ENCODE measurements at places on chromosomes 3 and 15.

DNA sequence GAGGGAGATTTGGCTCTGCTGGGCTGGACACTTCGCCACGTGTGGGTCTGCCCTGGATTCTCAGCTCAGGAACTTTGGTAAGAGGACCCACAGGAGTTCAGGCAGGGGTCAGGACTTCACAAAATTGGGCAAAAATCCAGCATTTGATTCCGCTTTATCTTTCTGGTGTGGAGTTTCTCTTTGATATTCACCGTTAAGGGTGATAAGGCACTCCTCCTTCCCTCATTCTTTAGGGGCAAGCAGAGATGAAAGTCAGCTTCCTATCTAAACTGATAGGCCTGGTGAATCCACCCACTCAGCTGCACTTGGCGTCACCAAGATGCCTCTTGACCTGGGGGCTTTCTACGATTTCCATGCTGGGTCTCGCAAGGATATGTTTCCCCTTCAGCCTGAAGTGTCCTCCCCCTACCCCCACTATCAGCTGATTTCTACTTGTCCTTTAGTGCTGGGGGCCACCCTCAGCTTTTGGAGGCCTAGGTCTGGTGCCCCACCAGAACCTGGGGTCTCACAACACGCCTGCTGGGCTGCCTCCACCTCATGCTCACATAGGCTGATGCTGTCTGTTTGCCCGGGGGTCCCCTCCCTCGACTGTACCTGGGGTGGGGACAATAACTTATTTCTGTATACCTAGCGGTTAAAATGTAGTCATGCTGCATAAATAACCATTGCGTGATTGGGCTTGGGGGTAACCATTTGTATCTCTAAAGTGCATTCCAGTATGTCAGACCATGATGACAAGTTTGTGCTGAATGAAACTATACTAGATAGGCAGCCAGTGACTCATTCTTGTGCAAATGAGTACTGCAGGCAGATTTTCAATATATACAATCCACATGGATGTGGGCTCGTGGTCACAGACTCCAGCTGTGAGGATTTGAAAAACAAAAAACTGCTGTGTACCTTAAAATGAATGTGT lies 248.3 kb downstream of the ADAMTS17 start:
- no peak for DNase-seq

- DNase-seq = no peak
Observed at GRCh38 chr15:74228723-74229081, 7.4 kb upstream of the CCDC33 start.

DNA sequence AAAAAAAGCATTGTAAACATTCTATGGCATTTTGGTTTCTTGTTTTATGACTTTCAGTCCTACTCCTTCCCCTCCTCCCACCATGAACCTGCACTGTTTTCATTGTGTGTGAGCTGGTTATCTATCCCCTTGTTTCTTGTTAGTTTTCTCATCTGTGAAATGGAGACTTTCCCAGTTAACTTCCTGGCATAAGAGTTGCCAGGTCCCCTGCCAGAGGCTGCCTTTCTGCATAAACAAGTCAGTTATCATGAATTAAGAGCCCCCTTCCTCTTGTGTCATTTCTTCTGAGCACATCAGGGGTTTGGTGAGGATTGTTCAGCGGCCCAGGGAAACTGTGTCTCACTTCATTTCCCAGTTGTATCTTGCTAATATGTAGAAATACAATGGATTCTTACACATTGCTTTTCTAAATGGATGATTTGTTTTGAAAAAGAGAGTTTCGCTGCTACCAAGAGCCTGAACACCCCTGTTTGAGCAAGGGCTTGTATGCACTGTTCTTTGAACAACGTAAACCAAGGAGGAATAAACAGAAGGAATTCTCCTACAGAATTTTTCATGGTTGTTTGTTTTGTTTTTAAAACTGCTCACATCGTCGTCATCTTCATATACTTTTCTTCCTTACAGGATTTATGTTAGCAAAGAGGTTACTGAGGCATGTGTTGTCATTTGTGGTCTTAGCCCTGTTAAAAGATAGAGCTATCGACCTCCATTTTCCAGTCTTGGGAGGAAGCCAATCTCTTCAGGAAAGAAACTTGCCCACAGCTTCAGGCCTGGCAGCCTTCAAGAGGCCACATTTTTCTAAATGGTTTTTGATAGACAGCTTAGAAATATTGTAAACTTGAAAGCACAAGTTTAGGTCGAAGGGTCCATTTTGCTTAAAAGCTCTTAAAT lies 144.6 kb upstream of the IL12A start:
- no peak for DNase-seq

- no peak for DNase-seq
Observed at GRCh38 chr3:195753581-195753980, 32.8 kb downstream of the MUC20 start.

DNA sequence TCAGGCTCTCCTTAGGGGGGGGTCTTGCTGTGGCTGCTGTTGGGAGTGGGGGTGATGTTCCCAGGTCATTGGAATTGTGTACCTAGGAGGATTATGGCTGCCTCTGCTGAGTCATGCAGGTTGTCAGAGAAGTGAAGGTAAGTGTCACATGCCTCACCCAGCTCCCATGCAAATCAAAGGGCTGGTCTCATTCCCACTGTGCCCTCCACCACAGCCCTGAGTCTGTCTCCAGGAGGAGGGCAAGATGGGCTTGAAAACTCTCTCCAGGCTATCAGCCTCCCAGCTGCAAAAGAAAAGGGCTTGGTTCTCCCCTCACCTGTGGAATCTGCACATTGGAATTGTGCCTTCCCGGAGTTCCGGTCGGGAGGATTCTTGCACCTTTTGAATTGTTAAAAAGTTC lies 580.5 kb downstream of the NSUN3 start:
- no peak for DNase-seq

DNA sequence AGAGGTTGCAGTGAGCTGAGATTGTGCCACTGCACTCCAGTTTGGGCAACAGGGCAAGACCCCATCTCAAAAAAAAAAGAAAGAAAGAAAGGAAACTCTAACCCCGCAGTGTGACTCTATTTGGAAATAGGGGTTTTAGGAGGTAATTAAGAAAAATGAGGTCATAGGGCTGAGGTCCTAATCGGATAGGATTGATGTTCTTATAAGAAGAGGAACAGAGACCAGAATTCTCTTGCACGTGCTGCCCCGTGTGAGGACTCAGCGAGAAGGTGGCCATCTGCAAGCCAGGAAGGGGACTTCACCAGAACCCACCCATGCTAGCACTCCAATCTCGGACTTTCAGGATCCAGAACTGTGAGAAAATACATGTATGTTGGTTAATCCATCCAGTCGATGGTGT lies 25.8 kb downstream of the KLHL6 start:
- no peak for DNase-seq
